ENCODE measurements at places on chromosomes 3 and 15.

DNA sequence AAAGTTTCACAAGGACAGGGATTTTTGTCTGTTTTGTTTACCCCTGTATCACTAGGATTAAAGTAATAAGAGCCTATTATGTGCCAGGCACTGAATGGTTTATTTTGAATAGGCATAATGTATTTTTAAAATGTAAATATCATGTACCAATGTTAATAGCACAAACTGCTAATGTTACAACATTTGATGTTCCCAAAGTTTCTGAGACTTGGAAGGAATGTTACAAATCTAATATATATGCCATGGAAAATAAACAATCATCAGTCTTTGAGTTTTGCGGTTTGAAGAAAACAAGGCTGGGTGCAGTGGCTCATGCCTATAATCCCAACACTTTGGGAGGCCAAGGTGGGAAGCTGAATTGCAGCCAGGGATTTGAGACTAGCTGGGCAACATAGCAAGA lies 159.4 kb downstream of the CDIN1 start:
- DNase-seq: no peak

GRCh38 chr3:195366200-195366925 lies 76.5 kb downstream of the ACAP2 start:
- DNase-seq: no peak

GRCh38 chr3:166270429-166270828 lies 433.2 kb upstream of the BCHE start:
- DNase-seq: no peak

DNA sequence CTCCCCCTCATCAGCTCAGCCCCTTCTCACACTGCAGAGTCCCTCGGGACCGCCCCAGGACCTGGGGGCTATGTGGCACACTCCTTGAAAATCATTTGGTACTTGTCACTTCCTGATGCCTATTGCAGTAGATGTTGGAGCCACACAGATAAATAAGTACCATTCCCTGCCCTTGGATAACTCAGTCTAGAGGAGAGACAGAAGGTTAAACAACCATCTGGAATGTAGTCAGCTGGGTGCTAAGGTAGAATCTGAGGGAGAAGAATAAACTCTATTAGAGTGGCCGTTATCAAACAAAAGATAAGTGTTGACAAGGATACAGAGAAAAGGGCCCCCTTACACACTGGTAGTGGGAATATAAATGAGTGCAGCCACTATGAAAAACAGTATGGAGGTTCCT lies 112.3 kb upstream of the NR2E3 start:
- no peak for DNase-seq

- no peak for DNase-seq
Observed at GRCh38 chr3:194395212-194395611, 3.9 kb downstream of the GP5 start.

- DNase-seq: no peak
Observed at GRCh38 chr15:69848096-69848495, 249.6 kb downstream of the TLE3 start.

- no peak for DNase-seq
Observed at GRCh38 chr15:68778876-68779275, 41.8 kb downstream of the ANP32A start.

GRCh38 chr3:186691676-186692075 lies 25.5 kb upstream of the KNG1 start:
- no peak for DNase-seq
